ENCODE measurements at places on chromosomes 1 and 21. TPM values are rescaled to one million over a fixed set of nuclear protein-coding genes. Genes with fewer than 3 reads are reported as not detected.

The HAO2 gene
- total RNA-seq = not detected

The GRHL3 gene
- not detected for total RNA-seq

- H3K4me1 ChIP-seq = no peaks in the 10 kb centered on the region
- no peaks in the 10 kb centered on the region for H3K27me3 ChIP-seq
- no peak overlapping the region for H3K4me3 ChIP-seq
- no peak overlapping the region for H3K27ac ChIP-seq
- no peak for DNase-seq
Measured at GRCh38 chr1:175922254-175922881, 179.0 kb upstream of the TNR start.

GRCh38 chr1:182147136-182147820 lies 85.8 kb upstream of the ZNF648 start:
- no peak overlapping the region for H3K4me3 ChIP-seq
- H3K27ac ChIP-seq = peak overlapping the region; percentile 99
- no peaks in the 10 kb centered on the region for H3K36me3 ChIP-seq
- DNase-seq = peak; percentile 36
- H3K27me3 ChIP-seq = no peaks in the 10 kb centered on the region

- no peaks in the 10 kb centered on the region for H3K27me3 ChIP-seq
- no peak for DNase-seq
- H3K4me1 ChIP-seq = no peaks in the 10 kb centered on the region
- no peaks in the 10 kb centered on the region for H3K36me3 ChIP-seq
- H3K27ac ChIP-seq = no peak overlapping the region
- H3K4me3 ChIP-seq = no peak overlapping the region
Measured at GRCh38 chr1:228190778-228191177, 17.1 kb upstream of the OBSCN start.
